GM04504 (cell line): ENCODE measurements at places on chromosomes 13 and 19.

GRCh38 chr19:55648585-55649267 lies 714 bp downstream of the CCDC106 start:
- no peak for DNase-seq

GRCh38 chr13:112999414-113000177 lies 30.6 kb downstream of the MCF2L start:
- no peak for DNase-seq

DNA sequence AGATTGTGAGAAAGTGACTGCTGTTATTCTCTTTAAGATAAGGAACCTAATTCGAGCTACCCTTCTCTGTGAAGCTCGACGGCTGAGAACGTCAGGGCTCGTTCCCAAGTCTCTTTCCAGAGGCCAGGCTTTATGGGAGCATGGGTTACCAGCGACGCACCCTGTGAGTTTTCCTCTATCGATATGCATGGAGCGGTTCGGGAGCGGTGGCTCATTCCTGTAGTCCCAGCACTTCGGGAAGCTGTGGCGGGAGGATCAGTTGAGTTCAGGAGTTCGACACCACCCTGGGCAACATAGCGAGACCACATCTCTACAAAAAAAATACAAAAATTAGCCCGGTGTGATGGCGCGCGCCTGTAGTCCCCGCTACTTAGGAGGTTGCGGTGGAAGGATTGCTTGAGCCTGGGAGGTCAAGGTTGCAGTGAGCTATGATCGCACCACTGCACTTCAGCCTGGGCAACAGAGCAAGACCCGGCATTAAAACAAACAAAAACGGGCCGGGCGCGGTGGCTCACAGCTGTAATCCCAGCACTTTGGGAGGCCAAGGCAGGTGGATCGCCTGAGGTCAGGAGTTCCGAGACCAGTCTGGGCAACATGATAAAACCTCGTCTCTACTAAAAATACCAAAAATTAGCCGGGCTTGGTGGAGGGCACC lies 681 bp upstream of the ZNF606 start:
- no peak for DNase-seq

DNA sequence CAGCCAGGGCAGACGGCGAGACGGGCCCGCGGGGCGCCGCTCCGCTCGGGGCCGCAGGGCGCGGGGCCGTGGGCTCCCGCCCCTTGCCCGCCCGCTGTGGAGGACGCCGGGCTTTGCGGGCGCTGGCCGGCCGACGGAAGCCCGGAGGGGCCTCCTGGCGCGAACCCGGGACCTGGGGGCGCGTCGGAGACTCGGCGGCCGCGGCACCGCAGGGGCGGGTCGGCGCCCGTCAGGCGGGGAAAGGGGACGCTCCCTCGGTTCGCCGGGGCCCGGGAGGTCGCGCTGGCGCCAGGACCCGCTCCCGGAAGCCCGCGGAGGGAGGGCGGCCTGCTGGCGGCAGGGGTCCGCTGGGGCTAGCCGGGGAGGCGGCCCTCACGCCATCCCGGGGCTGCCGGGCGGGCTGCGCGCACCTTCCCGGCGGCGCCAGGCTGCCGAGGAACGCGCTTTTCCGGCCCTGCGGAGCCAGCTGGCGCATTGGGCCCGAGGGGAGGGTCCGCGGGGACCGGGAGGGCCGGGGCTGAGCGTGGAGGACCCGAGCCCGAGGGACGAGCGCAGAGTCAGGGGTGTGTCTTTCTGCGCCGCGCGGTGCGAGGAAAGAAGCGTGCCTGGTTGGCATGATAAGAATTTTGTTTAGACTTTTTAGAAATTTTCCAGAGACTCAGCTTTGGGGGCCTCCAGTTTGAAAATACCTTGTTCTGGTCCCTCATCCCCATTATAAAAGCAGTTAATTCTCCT lies 511 bp downstream of the GARRE1 start:
- DNase-seq: no peak

DNA sequence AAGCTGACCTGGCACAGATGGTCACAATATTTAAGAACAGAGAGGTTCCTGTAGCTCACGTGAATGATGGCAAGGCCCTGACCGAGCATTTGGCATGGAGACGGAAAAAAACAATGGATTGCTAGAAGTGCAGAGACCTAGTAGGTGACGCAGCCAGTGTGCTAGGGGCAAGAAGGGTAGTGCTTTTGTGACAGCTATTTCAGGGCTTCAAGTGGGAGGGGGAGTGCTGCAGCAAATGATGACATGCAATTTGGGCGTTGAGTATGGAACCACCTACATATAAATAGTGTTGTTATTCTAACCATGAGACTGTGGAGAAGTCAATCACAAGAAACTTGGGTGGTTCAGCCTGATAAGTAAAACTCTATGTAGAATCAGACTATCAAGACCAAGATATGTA lies 65.7 kb upstream of the IL17D start:
- no peak for DNase-seq

DNA sequence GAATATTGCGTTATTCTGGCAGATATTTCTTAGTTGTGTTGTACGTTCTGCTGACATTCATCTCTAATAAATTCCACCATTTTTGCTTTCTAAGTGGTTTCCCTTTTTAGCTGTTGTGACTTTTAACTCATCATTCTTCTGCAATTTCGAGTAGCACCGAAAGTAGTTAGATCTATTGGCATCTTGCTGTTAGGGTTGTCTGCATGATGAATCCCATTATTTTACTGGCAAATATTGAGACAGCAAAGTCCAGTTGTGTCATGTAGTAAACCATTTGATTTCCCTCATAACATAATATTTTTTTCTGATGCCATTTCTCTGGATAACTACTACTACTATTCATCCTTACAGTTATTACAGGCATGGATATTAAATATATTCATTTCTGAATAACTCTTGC lies 143.9 kb downstream of the SLITRK1 start:
- DNase-seq: no peak

DNA sequence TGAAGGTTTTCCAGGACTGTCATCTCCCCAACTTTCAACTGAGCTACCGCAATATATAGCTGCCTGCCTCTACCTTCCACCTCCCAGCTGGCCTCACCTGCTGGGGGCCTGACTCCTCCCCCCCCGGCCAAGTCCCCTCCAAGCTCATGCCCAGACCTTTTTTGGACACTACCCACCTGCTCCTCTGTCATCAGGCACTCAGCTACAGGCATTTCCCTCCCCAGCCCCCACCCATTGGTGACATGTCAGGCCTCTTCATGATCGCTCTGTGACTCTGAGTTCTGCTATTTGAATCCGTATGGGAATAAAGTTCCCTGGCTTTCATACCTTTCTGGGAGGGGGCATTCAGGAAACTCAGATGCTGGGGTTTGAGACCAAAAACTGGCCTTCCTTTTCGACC lies 1.8 kb downstream of the PRKACA start:
- no peak for DNase-seq

GRCh38 chr19:45462174-45462573 lies 5.6 kb upstream of the FOSB start:
- DNase-seq: no peak

GRCh38 chr13:50080911-50081678 lies 65.9 kb downstream of the KCNRG start:
- DNase-seq: no peak

DNA sequence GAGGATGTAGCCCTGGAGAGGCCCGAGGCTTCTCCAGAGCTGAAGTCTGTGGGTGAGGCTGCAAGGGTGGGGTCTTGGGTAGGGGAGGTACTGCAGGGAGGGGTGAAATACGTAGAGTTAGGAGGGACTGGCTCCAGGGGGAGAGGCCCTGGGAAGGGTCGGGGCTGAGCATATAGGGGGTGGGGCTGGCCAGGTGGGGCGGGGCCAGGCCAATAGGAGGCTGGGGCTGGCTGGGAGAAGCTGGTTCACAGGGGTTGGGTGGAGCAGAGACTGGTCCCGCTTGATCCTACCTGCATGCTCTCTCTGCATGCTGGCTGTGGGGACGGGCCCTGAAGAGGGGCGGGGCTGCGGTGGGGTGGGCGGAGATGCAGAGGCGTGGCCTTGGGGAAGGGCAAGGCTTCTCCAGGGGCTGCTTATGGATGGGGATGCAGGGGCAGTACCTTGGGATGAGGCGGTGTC lies 51.9 kb downstream of the CELF5 start:
- DNase-seq: no peak

DNA sequence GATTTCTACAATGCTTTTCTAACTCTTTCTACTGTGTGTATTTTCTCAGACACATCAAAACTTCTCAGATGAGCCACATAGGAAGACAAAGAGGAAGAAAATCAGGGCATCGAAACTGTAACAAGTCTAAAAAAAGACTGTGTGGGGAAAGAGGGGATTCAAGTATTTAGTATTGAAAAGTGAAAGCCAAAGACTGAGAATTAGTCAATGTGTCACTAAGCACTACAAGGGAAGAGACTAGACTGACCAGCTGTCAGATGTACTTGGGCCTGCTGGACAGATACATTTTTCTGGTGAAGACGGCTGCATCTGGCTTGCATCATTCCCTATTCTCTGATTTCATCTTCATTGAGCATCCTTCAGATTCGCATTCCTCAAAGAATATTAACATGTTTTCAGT lies 25.4 kb downstream of the COMMD6 start:
- no peak for DNase-seq

DNA sequence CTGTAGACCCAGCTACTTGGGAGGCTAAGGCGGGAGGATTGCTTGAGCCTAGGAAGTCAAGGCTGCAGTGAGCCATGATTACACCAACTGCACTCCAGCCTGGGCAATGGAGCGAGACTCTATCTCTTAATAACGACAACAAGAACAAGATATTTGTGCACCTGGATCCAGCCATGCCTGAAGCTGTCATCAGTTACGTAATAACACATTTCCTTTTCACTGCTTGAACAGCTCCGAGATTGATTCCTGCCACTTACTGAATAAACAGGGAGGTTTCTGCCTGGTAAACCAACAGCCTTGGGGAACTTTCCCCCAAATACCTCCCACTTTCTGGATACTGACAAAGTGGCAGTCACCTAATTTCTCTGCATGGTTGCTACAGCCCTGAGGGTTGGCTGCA lies 5.4 kb downstream of the KANK2 start:
- no peak for DNase-seq

DNA sequence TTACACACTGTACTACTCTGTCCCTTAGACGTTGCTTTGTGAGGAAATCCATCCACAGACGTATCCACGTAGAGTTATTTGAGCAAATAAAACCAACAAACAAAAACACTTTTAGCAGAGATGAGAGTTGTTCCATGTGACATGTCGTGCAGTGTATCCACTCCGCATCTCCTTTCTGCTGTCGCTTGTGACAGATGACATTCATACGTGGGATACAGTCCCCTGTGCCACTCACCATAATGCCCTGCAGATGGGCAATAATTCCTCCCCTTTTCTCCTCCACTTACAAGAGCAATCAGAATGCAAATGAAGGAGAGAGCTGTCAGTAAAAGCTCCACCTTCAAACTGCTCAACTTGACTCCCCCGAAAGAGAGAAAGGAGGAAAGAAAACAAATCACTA lies 26.0 kb downstream of the IRS2 start:
- DNase-seq: no peak

DNA sequence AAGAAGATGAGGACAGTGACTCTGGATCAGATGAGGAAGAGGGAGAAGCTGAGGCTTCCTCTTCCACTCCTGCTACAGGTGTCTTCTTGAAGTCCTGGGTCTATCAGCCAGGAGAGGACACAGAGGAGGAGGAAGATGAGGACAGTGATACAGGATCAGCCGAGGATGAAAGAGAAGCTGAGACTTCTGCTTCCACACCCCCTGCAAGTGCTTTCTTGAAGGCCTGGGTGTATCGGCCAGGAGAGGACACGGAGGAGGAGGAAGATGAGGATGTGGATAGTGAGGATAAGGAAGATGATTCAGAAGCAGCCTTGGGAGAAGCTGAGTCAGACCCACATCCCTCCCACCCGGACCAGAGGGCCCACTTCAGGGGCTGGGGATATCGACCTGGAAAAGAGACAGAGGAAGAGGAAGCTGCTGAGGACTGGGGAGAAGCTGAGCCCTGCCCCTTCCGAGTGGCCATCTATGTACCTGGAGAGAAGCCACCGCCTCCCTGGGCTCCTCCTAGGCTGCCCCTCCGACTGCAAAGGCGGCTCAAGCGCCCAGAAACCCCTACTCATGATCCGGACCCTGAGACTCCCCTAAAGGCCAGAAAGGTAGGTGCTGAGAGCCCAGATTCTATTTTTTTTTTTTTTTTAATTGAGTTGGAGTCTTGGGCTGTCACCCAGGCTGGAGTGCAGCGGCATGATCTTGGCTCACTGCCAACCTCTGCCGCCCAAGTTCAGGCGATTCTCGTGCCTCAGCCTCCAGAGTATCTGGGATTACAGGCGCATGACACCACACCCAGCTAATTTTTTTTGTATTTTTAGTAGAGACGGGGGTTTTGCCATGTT lies 2.3 kb downstream of the PPP1R15A start:
- DNase-seq: peak; percentile 33
